AG08395 (cell line): ENCODE measurements at places on chromosomes 5 and 9.

- no peak for DNase-seq
Measured at GRCh38 chr5:95768731-95769130, 37.6 kb downstream of the RHOBTB3 start.

DNA sequence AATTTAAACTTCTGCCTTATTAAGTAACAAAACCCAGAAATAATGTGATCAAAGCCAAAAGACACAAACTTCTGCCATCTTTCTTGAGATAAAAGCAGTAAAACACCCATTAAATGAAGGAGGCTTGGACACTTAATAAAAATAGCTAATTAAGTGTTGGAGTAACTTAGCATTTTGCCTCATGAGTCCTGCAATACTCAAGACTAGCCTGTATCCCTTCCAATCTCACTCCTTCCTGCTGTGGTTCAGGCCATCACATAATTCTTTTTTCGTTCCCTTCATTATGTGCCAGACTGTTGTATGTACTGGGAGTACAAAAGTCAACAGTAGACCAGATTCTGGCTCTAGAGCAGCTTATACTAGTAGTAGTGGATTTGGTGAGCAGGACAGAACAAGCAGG is 250.2 kb downstream of the NFIB start:
- no peak for DNase-seq

DNA sequence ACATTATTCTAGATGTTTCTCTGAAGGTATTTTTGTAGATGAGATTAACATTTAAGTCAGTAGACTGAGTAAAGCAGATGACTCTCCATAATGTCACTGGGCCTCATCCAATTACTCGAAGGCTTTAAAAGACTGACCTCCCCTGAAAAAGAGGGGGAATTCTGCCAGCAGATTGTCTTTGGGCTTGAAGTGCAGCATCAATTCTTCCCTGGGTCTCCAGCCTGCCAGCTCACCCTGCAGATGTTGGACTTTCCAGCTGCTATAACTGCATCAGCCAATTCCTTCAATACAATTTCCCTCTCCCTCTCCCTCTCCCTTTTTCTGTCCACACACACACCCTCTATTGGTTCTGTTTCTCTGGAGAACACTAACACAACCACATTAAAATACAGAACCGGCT is 472.8 kb downstream of the SPOCK1 start:
- DNase-seq, result no peak

GRCh38 chr5:72121780-72122445 is 14.6 kb downstream of the MAP1B start:
- no peak for DNase-seq

- no peak for DNase-seq
Measured at GRCh38 chr5:112691758-112692157, 45.9 kb upstream of the APC start.

GRCh38 chr5:79619854-79620253 is 7.6 kb downstream of the TENT2 start:
- DNase-seq, result no peak

GRCh38 chr9:4022435-4023067 is 277.3 kb downstream of the GLIS3 start:
- no peak for DNase-seq

GRCh38 chr5:90308787-90309585 is 100.6 kb downstream of the CETN3 start:
- DNase-seq, result no peak

DNA sequence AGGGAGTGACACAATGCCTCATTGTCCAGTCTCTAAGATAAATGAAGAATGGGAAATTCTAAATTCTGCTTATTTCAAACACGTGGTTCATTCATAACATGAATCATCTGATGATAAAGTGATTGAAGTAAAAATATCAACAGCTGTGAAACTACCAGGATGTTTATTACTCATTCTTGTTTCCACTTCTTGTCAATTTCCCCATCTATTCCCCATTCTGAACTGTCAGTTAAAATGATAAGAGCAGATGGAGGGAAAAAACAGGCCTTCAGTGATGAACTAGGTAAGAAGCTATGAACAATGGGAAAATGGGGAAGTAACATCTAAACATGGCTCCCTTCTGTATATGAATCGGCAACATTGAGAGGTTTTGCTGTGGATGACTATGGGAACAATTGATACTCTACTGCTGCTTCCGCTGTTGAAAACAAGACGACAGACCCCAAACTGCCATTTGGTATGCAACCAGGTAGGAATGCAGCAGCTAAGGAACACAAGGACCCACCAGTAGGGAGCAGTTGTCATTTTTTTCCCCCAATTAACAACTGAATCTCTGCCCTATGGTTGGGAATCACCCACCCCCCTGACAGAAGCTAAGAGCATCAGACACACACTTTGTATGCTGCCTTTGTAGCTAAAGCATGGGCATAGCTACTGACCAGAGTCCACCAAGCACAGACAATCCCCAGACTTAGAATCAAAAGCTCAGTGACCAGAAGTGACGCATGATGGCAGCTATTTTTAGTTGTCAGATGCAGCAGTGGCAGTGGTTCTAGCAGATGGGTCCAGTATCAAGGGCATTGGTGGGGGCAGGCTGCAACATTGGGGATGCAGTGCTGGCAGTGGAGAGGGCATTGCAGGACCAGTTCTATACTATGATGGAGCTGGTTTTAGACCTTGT is 52.9 kb upstream of the ZNF366 start:
- DNase-seq, result no peak

DNA sequence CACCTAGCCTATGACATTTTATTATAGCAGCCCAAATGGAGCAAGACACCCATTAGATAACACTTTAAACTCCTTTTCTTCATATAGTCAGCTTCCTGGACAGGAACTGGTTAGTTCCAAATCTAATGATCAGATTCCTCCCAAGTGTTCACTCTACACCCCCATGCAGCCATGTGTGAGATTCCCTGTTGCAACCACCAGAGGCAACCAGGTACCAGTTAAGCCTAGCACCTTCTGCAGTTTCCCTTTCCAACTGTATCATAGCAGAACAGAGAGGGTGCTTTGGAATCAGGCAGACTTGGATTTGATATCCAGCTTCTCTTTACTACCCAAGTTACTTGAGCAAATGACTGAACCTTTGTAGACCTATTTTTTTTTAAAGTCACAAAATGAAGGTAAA is 296.6 kb upstream of the PCSK5 start:
- DNase-seq, result no peak

DNA sequence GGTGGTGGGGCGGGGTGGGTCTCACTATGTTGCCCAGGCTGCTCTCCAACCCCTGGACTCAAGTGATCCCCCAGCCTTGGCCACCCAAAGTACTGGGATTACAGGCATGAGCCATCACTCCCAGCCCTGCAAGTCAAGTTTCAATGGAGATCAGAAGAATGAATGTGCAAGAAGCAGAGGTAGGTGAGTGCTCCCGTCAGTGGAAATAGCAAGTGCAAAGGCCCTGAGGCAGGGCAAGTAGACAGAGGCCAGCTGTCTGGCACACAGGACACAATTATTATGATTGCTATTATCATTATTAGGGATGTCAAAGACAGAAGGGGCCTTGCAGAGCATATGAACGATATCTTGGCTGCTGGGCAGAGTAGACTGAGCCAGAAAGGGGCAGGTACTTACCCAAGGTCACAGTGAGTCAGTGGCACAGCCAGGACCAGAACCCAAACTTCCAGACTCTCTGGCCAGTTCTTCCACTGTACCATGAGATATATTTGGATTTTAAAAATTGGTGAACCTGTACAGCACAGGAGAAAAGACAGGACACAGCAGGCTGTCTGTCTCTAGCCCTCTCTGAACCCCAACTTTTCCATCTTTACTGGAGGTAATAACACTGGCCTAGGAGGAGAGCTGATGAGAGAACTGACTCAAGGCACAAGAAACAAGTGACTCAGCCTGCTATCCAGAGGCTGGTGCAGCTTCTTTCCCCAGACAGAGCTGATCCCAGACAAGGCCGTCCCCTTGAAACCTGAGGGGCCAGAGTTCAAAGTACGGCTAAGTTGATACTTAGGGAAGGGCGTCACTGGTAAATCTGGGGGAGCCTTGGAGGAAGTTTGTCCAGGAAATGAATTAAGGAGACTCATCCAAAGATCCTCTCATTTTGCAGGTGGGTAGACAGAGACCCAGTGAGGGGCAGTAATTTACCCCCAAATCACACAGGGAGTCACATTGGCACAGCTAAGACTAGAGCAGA is 1.4 kb downstream of the HDHD3 start:
- DNase-seq, result no peak

DNA sequence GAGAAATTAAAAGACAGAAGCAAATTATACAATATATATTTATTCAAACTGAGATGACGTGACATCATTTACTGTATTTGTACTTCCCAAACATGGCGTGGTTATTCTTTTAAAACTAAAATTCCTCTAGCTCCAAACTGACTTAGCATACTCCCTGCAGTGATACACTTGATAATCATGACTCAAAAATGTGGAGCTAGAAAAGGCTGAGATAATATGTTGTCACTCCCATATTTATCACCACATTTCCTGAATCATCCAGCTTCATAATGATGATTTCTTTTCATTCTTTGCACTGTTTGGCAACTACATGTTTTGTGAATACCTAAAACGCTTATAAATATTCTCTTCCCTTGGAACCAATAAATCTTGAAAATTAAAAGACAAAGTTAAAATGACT is 341.0 kb downstream of the EBF1 start:
- peak; percentile 73 for DNase-seq

- no peak for DNase-seq
Measured at GRCh38 chr5:178417391-178417811, 172.8 kb downstream of the COL23A1 start.

DNA sequence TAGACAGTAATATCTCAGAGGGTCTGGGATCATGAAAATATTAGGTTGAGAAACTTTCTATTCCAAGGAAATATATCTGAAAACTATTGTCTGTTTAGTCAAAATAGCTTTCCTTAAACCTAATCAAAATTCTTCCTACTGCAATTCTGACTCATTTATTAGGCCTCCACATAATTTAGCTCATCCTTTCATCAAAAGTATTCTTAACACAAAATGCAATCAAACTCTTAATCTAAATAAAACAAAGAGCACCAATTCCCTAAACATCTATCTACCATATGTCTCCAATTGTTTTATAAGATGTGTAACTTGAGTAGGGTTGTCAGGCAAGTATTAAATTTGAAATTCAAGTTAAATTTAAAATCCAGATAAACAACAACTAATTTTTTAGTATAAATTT is 142.1 kb downstream of the PLK2 start:
- no peak for DNase-seq

DNA sequence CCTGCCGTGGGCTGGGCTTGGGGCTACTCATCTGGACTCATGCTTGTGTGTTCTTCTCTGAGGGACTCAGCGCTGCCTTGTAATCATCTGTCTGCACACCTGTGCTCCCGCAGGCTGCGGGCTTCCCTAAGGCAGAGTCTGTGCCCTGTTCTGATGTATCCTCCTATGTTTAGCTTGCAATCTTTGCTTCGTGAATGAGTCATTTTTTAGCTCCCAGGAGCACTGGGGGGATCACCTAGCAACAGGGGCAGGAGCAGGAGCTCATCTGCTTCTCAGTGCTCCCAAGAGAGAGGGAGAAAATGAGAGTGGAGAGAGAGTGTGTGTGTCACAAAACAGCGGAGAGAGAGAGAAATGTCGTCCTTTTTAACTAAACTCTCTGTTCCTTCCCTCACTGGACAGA is 202.4 kb upstream of the ZNF618 start:
- DNase-seq, result peak; percentile 26

DNA sequence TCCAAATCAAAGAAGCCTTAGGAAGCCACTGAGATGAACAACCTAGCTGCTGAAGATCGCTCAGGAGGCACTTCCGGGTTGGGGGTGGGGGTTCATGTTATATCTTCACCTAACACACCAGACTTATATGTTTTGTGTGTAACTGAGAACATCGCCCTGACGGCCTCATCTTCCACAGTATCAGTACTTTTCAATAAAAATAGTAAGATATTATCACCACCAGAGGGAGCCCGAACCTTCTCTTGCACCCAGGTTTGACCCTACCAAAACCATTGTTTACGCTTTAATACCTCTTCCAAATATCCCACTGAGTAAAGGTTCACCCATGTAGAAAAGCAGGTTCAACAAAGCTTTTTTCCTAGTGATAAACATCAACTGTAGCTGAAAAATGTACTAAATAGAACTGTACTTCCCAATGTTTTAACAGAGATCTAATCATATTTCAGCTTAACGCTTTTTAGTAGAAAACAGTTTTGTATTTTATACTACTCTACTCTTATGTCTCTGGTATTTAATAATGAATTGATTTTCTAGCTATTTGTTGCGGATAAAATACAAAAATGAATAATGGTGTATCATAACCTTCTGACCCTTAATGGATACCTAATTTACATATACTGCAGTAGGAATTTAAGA is 244.0 kb downstream of the EPB41L4A start:
- DNase-seq, result peak; percentile 61

DNA sequence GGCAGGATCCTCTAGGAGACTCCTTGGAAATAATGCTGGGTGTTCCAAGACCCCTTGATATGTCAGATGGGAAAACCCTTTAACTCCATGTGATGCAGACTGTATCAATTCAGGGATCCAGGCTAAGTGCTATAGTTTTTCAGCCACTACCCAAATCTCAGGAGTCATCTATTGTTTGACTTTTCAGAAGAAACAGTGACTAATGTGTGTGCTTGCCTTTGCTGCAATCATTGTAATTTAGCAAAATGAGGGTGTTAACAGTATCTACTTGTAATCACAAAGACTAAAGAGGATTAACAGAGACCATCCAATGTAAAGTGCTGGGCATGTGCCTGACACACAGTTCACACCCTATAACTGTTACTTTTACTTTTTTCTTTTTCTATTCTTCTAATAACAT is 309.6 kb upstream of the RFX3 start:
- no peak for DNase-seq

DNA sequence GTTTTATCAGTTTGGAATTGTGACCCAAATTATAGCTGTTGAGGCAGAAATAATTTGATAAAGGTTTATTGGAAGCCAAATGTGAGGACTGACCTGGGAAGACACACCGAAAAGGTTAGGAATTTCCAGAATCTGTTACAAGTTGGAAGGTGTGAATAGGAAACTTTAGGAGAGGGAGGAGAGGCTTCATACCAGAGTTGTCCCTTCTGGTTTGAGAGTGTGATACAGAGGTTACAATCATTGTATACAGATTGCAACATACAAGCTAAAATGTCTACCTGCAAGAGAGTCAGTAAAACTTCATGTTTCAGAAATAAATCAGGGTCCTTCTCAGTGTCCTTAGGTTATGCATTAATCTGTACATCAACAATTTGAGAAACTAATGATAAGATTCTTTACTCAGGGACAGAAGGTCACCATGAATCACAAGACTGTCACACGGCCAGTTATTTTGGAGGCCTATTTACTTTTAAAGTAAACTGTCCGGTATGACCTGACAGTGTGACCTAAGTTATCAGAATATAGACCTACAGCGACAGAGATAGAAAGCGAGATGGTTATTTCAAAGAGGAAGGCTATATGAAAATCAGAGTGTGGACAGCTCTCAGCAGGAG is 204.9 kb upstream of the CTNND2 start:
- no peak for DNase-seq

- no peak for DNase-seq
Measured at GRCh38 chr9:3548648-3549047, 22.8 kb upstream of the RFX3 start.
